ENCODE measurements at places on chromosomes 2 and 18.

- no peak for DNase-seq
Observed at GRCh38 chr18:47901624-47902362, 28.7 kb downstream of the SMAD2 start.

GRCh38 chr2:176601066-176601465 is 331.8 kb downstream of the MTX2 start:
- DNase-seq = no peak

- no peak for DNase-seq
Observed at GRCh38 chr2:133484106-133484505, 84.2 kb downstream of the NCKAP5 start.

DNA sequence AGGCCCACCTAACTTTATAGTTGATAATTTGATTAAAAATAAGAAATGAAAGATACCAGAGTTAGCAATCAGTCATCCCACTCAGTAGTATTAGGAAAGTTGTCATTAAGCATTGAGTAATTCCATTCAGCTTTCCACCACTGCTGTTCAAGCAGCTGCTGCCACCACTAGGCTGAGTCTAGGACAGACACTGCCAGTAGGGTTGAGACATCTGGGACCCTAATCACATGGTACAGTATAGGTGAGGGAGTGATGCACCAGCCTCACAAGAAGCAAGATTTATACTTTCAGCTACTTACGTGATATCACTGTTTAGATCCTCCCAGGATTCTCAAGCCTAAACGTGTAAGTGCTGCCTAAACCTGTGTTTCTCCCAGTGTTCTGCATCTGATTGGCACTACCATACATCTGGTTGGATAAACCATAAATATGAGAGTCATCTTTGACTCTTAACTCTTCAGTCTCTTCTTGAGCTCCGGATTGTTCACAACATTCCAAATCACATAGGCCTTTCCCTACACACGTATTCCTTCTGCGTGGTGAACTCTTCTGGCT is 3.2 kb downstream of the UBXN4 start:
- no peak for DNase-seq

GRCh38 chr18:30465096-30465495 is 577.4 kb downstream of the DSC3 start:
- no peak for DNase-seq

DNA sequence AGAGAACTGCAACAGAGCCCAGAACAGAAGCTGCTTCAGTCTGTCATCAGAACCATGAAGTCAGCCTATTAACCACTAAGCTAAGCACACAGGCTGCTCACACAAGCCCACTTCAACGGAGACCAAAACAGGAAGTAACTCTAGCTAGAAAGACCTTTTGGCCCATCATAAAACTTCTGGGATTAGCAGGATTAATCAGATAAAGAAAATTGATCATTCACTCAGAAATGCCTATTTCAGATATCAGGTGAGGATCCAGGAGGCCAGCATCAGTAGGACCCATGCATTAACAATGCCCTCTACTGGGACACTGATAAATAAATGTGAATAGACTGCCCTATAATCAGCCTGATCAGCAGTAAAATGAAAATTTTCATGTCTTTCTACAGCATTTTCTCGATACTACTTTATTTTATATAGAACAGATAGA is 101.4 kb downstream of the WDPCP start:
- no peak for DNase-seq

- no peak for DNase-seq
Observed at GRCh38 chr18:22827741-22828140, 105.4 kb upstream of the RBBP8 start.

DNA sequence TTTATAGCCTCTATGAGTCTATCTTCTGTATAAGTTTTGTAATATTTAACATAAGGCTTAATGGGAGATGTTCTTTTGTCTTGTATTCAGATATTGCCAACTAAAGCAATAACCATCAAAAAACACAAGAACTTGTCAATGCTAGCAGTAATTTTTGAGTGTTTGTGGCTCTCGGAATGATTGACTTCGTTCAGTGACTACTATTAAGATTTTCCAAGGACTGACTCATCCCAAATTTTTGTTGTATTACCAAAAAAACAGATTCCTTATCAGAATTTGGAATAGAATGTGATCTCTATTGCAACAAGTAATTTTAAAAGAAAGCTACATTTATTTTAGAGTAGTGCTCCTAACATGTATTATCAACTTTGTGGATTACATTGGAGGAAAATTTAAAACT is 8.1 kb downstream of the NABP1 start:
- no peak for DNase-seq

DNA sequence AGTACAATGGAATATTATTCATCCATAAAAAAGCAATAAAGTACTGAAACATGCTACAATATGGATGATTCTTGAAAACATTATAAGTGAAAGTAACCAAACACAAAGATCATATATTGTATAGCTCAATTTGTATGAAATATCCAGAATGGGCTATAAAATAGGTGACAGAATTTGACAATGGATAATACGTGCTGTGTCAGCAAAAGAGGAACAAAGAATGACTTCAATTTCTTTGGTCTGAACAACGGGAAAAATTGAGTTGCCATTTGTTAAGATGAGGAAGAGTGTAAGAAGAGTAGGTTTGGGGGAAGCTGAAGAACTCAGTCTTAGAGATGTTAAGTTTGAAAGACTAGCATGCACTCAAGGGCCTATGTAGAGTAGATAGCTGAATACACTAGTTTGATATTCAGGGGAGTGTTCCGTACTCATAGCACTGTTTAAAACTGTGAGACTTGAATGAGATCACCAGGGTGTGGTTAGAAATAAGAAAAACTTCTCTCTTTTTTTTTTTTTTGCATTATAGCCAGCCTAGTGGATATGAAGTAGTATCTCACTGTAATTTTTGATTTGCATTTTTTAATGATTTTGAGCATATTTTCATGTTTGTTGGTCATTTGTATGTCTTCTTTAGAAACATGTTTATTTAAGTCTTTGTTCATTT is 213.6 kb downstream of the NR4A2 start:
- no peak for DNase-seq

DNA sequence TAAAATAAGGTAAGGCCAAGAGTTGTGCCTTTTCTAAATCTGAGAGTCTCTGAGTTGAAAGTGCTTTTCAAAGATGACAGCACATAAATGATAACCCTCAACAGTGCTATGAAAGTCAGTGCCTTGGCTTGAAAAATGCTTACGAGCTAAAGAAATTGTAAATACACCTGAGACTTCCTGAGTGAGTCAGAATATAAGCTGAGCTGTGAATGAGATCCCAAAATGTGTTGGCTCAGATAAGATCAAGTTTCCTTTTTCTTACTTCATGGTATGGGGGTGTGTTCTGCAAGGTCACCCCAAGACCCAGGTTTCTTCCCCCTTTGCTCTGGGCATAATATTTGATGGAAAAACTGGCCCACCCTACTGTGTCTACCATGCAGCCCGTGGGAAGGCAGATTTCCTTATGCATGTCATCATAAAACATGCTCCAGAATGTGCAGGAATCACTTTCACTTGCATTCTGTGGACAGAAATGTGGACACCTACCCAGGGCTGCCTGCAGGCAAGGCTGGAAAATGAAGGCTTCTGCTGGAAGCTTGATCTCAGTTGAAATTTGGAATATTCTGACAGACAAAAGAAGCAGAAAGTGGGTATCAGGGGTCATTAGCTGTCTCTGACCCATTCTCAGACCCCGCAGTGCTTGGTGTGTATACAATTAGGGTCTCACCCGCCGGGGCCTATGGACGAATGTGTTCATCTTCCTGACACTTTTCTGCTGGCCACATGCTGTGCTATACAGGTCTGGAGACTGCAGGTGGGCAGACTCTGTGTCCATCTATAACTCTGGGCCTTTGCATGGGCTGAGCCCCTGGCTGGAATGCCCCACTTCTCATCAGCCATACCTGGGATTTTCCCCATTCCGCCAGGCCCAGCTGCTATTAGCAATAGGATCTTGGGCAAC is 212.6 kb downstream of the SH3RF3 start:
- no peak for DNase-seq

- DNase-seq = peak; percentile 40
Observed at GRCh38 chr2:205585449-205586383, 96.6 kb upstream of the NRP2 start.

DNA sequence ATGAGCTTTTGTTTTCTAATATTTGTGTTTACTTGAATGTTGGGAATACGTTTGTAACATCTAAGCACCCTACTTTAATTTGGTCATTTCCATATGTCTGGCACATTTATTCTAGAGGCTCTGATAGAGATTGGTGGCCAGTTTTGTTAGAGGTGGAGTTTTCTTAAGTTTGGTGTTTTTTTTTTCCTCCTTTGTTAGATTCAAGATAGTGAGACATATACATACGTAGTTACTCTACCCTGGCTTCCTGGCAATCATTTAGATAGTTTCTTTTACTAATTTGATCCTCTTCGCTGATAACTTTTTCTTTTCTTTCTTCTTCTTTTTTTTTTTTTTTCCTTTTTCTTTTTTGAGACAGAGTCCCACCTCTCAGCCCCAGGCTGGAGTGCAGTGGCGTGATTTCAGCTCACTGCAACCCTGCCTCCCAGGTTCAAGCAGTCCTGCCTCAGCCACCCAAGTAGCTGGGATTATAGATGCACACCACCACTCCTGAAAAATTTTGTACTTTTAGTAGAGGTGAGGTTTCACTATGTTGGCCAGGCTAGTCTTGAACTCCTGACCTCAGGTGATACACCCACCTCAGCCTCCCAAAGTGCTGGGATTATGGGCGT is 26.6 kb downstream of the SMCHD1 start:
- DNase-seq = no peak

- no peak for DNase-seq
Observed at GRCh38 chr2:54967269-54967668, 83.0 kb downstream of the RTN4 start.

GRCh38 chr2:116917196-116917595 is 897.3 kb upstream of the DDX18 start:
- no peak for DNase-seq

- no peak for DNase-seq
Observed at GRCh38 chr2:55047677-55048299, 2.5 kb downstream of the RTN4 start.

GRCh38 chr2:15316370-15316814 is 244.7 kb downstream of the NBAS start:
- DNase-seq = no peak

DNA sequence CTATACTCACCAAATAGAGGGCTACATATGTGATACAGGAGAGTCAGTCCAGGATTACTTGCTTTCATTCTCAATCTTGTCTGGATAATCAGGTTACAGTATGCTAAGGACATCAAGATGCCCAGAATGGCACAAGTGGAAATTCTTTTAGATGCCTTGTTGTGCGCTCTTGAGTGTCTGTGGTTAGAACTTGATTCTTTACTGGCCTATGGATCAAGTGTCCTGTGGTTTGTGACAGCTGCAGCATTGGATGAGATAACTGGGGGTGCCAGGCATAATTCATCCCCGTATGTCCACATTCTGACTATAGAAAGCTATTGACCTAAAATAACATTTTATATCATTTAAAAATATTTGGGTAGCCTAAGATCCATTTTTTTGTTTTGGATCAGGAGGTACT is 40.1 kb downstream of the CDC42EP3 start:
- DNase-seq = no peak

GRCh38 chr2:109438773-109439389 is 174.9 kb downstream of the SEPTIN10 start:
- DNase-seq = no peak

DNA sequence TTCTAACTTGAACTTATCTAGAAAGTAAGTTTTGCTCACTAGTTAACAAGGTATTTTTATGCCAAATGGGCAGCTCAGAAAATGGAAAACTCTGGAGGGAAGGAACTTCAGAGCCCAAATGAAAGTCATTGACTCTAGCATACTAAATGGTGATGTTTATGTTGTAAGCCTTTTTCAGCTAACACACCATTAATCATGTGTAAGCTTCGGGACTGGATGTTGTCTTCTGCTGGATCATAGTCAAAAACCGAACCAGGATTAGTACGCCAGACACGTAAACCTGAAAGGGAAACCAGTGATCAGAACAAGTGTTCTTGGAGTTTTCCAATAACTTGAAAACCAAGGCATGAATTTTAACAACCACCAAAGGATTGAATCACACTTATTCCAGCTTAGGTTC is 81.8 kb downstream of the RIF1 start:
- DNase-seq = no peak

GRCh38 chr2:235494716-235495372 is 1.0 kb downstream of the AGAP1 start:
- DNase-seq = no peak

DNA sequence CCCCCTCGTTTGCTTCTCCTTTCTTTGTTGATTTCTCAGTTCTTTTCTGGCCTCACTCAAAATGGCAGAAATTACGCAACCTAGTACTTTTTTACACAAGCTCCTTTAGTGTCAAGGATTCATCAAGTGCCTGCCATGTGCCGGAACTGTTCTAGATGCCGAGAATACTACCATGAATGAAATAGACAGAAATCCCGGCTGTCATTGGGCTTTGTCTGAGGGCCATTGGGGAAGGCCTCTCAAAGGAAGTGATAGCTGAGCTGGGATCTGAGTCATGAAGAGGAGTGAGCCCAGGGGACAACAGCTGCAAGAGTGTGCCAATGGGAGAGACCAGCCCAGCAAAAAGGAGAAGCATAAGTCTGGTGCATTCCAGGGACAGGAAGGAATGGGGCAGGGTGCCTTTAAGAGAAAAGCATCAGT is 34.3 kb upstream of the PPP1CB start:
- no peak for DNase-seq

GRCh38 chr2:153488072-153488471 is 9.5 kb upstream of the RPRM start:
- DNase-seq = no peak

- DNase-seq = no peak
Observed at GRCh38 chr2:170277951-170278350, 100.0 kb downstream of the MYO3B start.

- DNase-seq = no peak
Observed at GRCh38 chr2:150144546-150145298, 342.7 kb downstream of the RND3 start.

DNA sequence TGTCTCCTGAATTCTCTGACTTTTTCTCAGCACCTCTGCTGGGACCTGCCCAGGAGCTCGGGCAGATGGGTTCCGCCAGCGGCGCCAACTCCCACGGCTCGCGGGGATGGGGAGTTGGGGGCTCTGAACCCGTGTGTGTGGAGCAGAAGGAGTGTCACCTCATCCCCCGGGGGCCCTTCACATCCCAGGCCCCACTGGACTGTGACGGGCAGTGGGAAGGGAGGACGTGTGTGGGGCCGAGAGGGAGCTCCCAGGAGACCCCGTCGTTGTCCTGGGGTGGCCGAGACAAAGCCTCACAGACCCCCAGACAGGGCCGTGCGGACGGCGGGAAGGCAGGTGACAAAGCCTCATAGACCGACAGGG is 130.0 kb upstream of the CTDP1 start:
- DNase-seq = no peak

GRCh38 chr2:241555711-241556110 is 2.8 kb upstream of the BOK start:
- no peak for DNase-seq

- no peak for DNase-seq
Observed at GRCh38 chr2:17317439-17317976, 200.7 kb downstream of the RAD51AP2 start.
